Cerebellar cortex (tissue), 1 donor: ENCODE measurements at places on chromosomes 7 and 10.
A peak's percentile ranks its signal among the peaks of the same experiment; 100 is the strongest.

GRCh38 chr7:3246127-3246526 is 54.9 kb upstream of the SDK1 start:
- DNase-seq: no peak

GRCh38 chr7:148306759-148307158 is 283.8 kb upstream of the C7orf33 start:
- DNase-seq: no peak

DNA sequence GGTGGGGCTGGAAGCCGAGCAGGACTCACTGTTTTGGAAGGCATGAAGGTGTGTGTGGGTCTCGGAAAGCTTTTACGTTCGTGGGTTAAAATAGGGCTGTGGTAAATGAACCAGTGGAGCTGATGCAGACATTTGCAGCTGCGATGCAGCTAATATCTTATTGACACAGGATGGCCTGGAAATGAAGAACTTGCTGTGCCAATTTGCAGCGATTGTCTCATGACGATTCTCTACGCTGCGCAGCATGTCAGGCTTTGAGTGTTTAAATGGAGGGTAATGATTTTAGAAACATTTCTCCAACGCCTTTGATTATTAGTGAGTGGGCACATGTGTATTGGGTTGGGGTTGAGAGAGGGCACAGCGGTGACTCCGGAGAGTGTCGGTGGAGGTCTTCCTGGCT is 136.0 kb downstream of the ACTR3B start:
- no peak for DNase-seq

DNA sequence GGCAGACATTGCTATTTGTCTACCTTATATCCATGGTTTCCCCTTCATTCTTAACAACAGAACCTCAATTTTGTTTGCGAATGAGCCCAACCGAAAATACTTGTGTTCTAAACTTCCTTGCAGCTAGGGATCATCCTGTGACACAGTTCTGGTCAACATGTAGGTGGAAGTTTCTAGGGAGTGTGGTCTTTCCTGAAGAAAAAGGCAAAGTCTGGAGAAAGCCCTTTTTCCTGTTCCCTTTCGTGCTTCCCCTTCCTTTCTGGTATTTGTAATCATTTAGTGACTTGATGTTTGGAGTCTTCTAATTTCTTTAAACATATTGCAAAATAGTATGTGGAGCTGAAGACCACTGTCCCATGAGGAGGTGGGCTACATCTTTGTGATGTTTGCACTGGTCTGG is 2.9 kb upstream of the IFRD1 start:
- DNase-seq: no peak

- no peak for DNase-seq
Measured at GRCh38 chr10:49158404-49158803, 24.6 kb upstream of the FAM170B start.

DNA sequence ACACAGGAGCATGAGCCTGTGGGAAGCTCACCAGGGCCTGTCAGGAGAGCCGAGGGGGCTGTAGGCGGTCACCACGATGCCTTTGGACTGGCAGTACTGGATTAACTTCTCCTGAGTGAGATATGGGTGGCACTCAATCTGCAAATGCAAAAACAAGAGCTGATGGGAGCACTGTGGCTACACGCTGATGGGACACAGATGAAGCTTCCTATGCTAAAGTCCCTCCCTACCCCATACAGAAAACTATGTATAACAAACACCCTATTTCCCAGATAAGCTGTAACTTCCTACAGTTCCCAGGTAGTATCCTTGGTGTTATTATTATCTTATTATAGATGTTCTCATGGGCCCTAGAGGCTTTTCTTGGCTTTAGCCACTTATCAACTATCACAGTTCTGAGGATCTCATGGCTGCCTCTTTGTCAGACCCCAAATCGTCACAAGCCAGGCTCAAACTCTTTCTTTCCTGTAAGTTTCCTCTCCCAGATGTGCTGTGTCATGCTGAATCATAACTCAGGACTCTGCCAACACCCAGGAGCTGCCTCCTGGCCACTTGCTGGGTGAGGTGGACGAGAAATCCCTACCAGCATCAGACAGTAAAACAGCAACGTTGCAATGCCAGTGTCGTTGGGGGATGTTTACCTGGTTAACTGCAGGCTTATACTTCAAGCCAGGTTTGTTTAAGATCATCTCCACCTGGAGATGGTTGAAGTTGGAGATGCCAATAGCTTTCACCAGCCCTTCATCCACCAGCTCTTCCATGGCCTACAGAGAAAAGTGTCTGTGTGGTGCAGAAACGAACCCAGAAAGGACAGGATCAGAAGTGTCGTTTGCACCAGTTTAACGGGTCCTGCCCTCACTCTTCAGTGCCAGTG is 10.3 kb downstream of the AKR1B1 start:
- DNase-seq: no peak

- no peak for DNase-seq
Measured at GRCh38 chr10:125097409-125098070, 62.8 kb downstream of the CTBP2 start.

- DNase-seq: no peak
Measured at GRCh38 chr10:90125456-90126255, 424.3 kb downstream of the KIF20B start.

- no peak for DNase-seq
Measured at GRCh38 chr10:63723741-63724140, 202.5 kb downstream of the REEP3 start.

DNA sequence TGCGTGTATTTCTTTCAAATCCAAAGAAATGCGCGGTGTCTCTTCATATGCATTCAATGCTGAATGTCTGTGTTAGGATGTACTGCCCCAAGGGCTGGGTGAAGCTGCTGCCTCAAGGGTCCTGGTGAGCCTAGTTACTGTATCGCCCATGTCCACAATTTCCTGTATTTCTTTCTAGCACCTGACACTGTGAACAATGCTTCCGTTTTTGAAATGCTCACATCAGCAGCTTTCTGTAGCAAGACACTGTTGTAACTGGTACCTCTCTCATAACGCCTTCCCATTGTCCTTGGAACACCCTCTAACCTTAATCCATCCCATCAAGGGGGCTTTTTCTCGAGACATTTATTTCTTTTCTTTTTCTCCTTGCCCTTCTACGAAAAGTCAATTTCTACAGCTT is 25.1 kb downstream of the NRP1 start:
- DNase-seq: no peak

GRCh38 chr7:135770139-135770710 is 21.6 kb upstream of the FAM180A start:
- no peak for DNase-seq

DNA sequence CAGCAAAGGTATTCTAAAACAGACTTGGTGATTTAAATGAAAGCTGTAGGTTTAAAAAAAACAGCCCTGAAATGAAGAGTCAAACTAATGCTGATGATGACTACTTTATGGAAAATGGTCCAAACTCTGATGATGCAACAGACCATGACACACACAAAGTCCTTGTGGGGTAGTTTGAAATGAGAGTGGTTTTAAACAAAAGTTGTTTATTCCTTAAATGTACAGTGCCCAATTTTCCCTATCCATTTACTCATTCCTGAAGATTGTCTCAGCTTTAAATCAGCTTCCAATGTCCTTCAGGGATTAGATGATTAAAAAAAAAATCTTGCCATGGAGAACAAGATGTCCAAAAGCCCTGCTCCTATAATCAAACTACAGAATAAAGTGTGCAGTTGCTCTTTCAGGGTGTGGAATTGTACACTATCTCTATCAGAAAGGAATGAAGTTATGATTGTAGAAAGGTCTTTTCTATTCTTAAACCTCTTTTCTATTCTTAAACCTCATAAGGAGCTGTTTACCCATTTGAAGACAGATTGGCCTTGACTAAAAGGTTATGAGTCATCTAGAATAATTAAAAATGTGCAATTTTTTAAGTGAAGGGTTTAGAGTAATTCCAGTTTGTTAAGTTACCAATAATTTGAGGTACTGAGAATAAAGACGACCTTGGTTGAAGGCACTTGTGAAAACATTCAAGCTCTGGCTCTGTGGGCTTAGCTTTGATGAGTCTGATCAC is 70.2 kb upstream of the ITGA8 start:
- DNase-seq: no peak

GRCh38 chr7:75982306-75983064 is 11.9 kb downstream of the TMEM120A start:
- DNase-seq: no peak

DNA sequence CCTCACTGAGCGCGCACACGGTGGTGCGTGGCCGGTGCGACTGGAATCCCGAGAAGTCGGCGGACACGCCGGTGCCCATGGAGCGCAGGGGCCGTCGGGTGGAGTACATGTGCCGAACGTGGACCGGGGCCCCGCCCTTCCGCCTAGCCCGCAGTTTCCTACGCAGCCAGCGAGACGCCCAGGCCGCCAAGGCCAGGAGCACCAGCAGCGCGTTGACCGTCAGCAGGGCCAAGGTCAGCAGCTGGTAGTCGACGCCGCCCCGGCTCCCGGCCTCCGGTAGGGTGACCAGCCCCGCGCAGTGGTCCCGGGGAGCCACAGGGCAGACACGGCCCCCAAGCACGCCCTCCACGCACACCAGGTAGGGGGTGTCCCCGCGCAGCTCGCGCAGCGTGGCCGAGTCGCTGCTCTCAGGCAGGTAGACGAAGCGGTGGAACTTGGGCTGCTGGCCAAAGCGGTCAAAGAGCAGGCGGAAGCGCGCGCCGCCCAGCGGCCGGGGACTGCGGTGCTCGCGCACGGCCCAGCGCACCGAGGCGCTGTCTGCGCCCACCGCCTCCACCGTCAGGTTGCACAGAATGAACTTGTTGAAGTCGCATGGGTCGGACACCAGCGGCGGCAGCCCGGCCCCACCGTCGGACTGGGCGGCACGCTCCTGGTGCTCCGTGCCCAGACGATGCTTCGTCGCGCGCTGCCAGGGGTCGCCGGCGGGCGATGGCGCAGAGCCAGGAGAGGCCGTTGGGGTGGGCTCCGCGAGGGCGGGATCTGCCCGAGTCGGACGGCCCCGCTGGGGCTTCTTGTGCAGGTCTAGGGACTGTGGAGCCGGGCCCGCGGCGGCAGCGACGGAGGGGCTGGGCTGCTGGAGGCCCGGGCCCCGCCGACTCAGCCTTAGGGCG is 2.2 kb downstream of the TRIL start:
- DNase-seq: no peak

GRCh38 chr10:117537904-117538524 is 4.5 kb upstream of the EMX2 start:
- DNase-seq: no peak

DNA sequence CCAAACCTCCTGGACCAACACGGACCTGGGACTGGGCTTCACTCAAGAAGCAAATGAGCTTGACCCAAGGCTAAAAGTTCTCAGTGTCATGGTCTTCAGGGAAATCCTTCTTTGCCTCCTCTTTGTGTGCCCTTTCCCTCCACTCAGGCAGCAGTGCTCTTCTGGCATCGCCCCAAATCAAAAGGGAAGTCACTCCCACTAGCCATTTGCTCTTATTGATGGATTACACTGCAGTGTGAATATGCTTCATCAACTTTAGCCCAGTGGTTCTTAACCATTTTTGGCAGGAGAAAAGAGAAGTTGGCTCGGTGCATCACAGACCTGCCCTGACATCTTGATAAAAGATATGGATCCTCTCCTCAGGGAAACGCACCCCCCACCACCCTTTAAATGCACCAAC is 19.2 kb upstream of the IKZF1 start:
- no peak for DNase-seq

GRCh38 chr7:99389772-99390171 is 15.2 kb downstream of the ARPC1B start:
- no peak for DNase-seq

GRCh38 chr10:80276335-80276734 is 13.1 kb downstream of the MAT1A start:
- no peak for DNase-seq

DNA sequence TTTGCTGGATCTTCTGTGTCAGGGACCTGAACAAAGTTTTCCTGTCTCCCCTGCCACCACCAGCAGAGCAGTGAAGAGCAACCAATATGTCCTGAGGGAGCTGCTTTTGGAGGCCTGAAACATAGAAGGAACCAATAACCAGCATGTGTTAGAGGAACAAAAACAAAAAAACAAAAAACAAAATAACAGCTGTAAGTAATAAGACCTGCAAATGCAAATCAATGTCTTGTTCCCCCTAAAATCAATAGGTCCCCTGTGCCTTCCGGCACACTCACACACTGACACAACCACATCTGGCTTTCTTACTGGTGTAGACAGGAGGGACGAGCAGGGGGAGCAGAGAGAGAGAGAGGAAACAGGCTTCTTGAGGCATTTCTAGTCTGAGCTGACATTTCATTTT is 94.1 kb downstream of the NRG3 start:
- no peak for DNase-seq

DNA sequence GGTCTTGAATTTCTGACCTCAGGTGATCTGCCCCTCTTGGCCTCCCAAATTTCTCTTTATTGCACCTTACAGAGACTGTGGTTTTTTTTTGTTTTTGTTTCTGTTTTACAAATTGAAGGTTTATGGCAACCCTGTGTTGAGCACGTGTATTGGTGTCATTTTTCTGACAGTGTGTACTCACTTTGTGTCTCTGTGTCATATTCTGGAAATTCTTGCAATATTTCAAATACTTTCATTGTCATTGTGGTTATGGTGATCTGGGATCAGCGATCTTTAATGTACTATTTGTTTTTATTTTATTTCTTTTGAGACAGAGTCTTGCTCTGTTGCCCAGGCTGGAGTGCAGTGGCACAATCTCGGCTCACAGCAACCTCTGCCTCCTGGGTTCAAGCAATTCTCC is 89.8 kb downstream of the PRTFDC1 start:
- no peak for DNase-seq

GRCh38 chr7:27101171-27101956 is 1.1 kb downstream of the HOXA2 start:
- no peak for DNase-seq

DNA sequence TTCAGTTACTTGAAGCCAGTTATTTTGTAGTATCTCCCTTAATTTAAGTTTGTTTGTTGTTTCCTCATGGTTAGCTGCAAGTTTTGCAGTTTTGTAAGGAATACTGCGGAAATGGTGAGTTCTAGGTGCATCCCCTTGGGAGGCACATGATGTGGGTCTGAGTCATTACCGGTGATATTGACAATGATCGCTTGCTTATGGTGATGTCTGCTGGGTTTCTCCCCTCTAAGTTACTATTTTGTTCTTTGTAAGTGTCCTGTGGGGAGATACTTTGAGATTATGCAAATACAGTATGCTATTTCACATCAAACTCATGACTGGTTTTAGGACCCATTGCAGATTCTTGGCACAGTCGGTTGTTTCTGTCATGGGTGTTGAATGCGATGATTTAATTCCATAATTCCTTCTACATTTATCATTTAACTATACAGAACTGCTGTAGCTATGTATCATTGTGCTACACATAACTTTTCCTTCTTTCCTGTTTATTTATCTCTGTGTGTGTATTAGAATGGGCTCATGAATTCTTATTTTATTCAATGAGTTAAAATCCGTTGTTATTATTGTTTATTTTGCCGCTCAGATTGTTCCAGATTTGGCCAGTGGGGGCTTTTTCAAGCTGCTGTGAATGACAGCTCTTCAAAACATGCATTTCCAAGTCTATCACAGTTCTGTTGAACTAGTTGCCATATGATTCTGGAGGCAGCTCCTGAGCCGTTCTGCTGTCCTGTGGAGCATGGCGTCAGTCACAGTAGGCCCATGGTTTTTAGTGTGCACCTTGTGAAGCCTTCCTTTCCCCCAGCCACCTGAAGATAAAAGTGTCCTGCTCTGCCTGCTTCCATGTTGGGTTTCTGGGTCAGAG is 18.4 kb downstream of the TSPAN14 start:
- DNase-seq: no peak

- DNase-seq: peak; percentile 86
Measured at GRCh38 chr7:111561904-111562732, at the start of gene IMMP2L. IMMP2L (minus strand) TSS chr7:111562492.
